ENCODE measurements at places on chromosomes 13 and 19.

- no peak for DNase-seq
These were observed 806 bp downstream of the ZNF90 start for GRCh38 chr19:20078581-20079031.

- no peak for DNase-seq
These were observed 271.2 kb upstream of the HTR2A start for GRCh38 chr13:47168066-47168465.

DNA sequence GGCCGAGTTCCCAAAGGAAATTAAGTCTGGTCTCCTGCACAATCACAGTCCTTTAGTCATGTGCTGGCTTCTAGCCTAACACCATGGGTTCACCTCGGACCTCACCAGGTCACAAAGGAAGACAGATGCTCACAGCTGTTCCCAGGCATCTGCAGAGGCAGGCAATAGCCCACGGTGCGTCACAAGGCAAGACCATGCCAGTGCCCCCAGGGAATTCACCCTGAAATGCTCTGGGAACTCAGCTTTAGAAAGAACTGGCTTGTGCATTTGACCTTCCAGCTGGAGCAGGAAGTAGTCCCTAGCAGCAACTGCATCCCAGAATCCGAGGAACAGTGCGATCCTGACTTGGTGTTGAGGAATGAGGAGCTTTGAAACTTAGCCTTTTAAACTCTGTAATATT is 96.8 kb upstream of the WASF3 start:
- DNase-seq = no peak

DNA sequence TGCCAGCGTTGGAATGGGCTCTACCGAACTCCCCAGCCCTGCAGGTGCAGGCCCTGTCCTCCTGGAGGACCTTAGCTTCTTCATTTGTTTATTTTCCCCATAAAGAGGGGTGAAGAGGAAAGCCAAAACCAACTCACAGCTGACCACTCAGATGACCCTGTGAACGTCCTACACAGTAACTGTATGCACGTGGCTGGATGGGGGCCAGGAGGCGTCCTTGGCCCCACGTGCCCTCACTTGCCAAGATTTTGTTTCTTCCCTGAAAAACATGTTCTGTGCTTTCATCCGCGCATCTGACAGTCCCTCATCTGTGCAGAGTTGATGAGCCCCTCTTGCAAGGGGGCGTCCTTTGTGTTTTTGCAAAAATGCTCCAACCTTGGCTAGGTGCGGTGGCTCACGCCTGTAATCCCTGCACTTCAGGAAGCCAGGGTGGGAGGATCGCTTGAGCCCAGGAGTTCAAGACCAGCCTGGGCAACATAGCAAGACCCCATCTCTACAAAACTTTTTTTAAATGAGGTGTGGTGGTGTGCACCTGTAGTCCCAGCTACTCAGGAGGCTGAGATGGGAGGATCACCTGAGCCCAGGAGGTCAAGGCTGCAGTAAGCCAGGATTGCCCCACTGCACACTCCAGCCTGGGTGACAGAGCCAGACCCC is 5.3 kb upstream of the TEKTIP1 start:
- DNase-seq = no peak

DNA sequence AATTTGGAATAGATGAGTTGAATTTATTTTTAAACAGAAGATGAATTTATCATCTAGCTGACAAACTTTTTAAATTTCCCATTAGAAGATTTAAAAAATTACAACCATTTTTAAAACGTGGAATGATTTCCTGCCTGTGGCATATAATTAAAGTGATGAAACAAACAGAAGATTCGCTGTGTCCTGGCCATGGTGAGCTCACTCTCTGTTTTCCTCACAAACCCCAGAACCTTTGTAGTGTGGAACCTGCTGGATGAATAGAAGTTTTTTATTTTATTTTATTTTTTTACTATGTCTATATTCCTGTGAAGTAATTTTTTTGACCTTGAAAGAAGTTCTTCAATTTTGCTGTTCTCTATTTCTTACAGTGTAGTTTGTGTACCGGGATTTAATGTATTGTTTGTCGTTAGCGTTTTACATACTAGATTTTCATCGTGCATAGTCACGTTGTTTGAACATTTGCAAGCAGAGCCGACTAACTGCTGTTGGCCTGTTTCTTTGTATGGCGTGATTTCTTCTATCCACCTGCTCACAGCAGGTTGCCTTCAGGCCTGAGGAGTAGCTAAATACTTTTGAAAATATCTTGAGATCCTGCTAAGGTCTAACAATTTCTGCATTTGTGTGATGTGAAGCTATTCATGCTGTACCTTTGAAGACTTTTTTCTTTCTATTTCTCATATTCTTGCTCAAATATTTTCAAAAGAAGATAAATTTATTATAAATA is 149.2 kb downstream of the GGACT start:
- DNase-seq = no peak

- no peak for DNase-seq
These were observed 5.7 kb downstream of the TLE5 start for GRCh38 chr19:3056417-3057088.

DNA sequence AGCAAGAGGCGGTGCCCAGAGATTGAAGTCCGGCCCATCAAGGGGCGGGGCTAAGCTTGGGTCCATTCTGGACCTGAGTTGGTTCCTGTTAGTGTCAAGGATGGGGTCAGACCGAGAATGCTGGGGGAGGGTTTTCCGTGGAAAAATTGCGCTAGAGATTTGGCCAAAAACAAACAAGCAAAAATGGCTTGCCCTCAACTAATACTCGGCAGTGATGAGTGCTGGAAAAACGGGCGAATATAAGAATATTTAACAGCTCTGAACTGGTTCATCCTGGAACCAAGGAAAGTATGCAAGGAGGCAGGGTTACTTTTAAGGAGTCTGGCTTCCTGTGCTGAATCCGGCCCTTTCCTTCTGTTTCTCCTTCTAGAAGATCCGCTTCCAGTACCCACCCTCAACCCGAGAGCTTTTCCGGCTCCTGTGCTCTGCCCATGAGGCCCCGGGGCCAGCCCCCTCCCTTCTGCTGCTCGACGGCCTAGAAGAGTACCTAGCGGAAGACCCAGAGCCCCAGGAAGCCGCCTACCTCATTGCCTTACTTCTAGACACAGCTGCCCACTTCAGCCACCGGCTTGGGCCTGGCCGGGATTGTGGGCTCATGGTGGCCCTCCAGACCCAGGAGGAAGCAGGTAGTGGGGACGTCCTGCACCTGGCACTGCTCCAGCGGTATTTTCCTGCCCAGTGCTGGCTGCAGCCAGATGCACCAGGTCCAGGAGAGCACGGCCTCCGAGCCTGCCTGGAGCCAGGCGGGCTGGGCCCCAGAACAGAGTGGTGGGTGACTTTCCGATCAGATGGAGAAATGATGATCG is 880 bp downstream of the SWSAP1 start:
- peak; percentile 74 for DNase-seq

DNA sequence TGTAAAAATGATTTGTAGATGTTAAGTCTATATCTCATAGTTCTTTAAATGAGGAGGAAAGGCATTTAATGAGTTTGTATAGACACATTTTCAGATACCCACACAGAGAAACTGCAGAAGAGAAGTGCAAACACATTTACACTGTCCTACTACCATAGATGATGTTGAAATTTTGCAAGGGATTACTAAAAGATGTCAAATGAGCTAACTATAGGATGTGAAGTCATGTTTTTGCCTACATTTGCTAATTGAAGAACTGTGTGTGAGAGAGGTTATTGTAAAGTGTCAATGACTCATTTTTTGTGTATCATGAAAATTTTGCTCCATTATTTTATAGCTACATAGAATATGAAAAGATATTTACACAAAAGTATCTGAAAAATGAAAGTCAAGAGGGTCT is 178.9 kb downstream of the ITGBL1 start:
- no peak for DNase-seq

DNA sequence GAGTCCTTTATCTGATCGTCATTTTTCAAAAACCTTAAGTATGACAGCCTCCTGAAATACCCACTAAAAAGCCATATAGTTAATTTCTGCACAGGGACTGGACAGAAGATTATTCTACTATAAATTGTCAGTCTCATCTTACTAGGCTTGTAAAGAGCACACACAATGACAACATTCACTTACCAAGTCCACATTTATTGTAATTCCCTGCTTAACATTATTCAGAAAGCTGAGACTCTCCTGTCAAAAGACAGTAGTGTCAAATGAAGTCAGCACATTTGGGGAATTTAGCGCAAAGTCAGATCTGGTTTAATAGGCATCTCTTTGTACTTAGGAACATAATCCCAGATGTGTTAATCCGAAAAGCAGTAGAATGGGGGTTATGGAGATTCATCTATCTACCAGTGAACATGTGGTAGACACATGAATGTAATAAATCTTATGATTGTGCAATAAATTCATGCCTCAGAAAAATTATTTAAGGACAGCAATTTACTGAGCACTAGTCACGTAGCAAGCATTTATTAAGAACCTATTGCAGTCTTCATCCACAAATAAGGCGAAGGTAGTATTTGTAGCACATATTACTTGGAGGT is 224.6 kb upstream of the GPC6 start:
- DNase-seq = no peak

GRCh38 chr13:112917737-112918136 is 51.3 kb upstream of the MCF2L start:
- DNase-seq = no peak

- no peak for DNase-seq
These were observed 92.7 kb downstream of the SUCLA2 start for GRCh38 chr13:47908197-47908902.

GRCh38 chr19:38318660-38319059 is 985 bp upstream of the KCNK6 start:
- no peak for DNase-seq

DNA sequence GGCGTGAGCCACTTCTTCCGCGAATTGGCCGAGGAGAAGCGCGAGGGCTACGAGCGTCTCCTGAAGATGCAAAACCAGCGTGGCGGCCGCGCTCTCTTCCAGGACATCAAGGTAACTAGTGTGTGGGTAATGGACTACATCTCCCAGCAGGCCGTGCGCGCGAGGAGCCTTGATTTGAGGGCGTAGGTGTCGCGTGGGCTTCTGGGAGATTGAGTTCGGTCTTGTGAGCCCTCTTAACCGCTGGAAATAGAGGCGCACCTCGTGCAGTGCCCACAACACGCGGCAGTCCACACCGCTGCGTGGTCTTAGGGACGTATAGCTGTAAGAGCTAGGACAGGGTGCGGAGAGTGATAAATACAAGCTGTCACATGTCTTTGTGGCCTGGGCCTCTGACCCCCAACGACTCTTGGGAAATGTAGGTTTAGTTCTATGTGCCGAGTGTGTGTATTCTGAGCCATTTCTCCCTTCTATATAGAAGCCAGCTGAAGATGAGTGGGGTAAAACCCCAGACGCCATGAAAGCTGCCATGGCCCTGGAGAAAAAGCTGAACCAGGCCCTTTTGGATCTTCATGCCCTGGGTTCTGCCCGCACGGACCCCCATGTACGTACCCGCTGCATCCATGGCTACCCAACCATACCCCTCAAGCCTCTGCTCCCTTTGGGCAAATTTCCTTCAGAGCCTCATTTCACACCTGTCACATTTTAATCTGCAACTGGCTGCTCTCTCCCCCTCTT is 864 bp downstream of the FTL start:
- peak; percentile 89 for DNase-seq

GRCh38 chr13:51663973-51664957 is 80.0 kb downstream of the WDFY2 start:
- DNase-seq = no peak

GRCh38 chr19:38989066-38989605 is 13.6 kb upstream of the FBXO17 start:
- no peak for DNase-seq

DNA sequence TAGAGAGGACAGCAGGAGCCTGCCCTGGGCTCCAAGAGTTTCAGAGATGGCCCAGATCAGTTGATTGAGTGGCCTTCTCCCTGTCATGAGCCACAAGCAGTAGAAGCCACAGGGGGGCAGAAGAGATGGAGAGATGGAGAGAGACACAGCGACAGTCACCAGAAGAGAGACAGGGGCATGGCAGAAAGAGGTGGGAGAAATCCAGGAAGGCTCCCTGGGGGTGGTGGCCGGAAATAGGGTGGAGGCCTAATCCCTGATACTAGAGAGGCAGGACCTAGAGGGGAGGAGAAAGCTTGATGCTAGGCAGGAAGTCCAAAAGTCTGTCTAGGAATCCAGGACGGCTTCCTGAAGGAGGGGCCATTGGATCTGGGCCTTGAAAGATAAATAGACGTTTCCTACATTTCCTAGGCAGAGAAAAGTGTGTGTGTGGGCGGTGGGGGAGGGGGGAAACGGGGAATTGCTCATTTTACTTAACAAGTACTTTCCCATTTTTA is 9.6 kb upstream of the TPM4 start:
- DNase-seq = peak; percentile 70

- DNase-seq = no peak
These were observed 83.5 kb downstream of the SLC7A1 start for GRCh38 chr13:29511980-29512379.

DNA sequence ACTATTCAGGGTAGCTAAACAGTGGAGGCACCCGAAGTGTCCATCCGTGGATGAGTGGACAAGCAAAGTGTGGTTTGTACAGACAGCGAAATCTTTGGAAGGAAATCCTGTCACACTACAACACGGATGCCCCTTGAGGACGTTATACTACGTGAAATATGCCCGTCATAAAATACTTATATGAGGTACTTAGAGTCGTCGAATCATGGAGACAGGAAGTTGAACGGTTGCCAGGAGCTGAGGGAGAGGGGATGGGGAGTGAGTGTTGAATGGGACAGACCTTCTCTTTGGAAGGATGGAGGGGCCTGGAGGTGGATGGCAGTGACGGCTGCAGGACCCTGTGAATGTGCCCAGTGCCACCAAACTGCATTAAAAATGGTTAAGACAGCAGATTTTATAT is 11.6 kb downstream of the ATP4B start:
- DNase-seq = no peak

- DNase-seq = no peak
These were observed 69.0 kb upstream of the PCDH9 start for GRCh38 chr13:67299072-67299635.
